ENCODE measurements at places on chromosomes 6 and 20. TPM values are rescaled to one million over a fixed set of nuclear protein-coding genes. Genes with fewer than 3 reads are reported as not detected.

Gene WFDC5
- total RNA-seq: not detected

Gene FKBP1C
- total RNA-seq: not detected

Gene IRF4
- total RNA-seq: not detected

Gene OR12D3
- not detected for total RNA-seq

DNA sequence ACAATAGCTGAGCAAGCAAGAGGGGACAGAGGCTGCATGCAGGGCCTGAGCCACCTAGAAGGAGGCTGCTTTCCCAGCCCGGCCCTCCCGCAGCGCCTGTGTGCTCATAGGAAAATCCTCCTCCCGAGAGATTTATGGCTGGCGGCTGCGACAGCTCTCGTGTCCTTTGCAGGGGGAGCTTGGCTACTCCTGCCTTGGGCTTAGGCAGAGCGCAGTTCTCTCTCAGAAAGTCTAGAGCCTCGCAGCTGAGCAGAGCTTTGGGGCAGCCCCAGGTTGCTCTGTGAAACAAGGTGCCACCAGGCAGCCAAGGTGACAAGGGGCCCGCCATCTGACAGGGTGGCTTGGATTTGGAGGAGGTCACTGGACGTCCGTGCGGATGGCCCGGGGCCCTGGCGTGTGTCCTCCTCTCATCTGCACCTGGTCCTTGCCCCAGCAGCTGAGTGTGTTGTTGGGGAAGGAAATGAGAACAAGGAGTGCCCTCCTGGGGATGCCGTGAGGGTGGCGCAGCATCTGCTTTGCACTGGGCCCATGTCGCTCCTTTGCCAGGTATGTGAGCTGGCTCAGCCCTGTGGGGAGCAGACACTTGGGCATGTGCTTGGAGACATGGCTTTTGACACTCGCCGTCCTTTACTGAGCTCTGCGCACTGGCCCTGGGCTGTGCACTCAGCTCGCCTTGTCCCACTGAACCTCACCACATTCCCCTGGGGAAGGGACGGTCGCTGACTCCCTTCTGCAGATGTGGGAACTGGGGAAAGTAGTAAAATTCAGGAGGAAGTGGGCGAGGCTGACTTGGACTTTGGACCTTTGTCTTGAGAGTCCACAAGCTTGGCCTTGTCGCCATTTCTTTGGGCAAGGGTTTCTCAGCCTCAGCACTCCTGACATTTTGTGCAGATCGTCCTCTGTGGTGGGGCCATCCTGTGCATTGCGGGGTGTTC is 41.9 kb downstream of the EDN3 start:
- H3K36me3 ChIP-seq: no peaks in the 10 kb centered on the region
- DNase-seq: no peak
- no peak overlapping the region for H3K27ac ChIP-seq
- H3K27me3 ChIP-seq: no peaks in the 10 kb centered on the region
- H3K4me1 ChIP-seq: no peaks in the 10 kb centered on the region

DNA sequence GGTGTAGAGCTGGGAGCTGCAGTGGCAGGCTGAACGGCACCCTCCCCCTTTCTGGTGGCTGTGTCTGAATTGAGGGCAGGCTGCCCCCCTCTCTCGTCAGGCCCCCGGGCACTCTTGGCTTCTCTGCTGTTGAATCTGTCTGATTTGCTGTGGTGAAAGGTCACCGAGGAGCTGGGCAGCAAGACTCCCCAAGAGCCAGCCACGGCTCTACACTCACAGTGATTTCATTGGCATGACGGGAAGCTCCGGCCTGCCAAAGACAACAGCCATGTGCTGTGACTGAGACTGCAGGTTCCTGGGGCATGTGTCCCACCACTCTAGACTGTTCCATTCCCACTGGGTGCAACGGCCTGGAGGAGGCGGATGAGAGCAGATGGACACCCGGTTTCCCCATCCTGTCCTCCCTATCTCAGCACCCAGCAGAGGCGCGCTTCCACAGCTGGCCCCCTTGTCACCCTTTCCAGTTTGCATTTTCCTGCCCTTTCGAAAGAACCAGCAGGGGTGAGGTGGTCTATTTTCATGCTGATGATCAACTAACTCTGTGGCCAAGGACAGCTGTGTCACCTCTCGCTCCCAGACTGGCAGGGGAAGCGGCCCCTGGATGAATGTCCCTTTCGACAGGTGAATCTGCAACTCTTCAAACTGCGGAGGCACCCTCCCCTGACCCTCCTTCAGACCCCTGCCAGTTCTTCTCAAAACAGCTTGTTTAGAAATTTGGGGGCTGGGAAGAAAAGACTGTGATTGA is 2.2 kb downstream of the APCDD1L start:
- no peak for DNase-seq
- H3K27ac ChIP-seq: no peak overlapping the region
- H3K27me3 ChIP-seq: no peaks in the 10 kb centered on the region
- no peaks in the 10 kb centered on the region for H3K4me1 ChIP-seq

- DNase-seq: no peak
- peaks cover 11% of the 10 kb centered on the region for H3K4me1 ChIP-seq
- no peaks in the 10 kb centered on the region for H3K36me3 ChIP-seq
- H3K27ac ChIP-seq: no peak overlapping the region
- H3K27me3 ChIP-seq: no peaks in the 10 kb centered on the region
Observed at GRCh38 chr6:157848693-157849092, 25.6 kb downstream of the SNX9 start.

DNA sequence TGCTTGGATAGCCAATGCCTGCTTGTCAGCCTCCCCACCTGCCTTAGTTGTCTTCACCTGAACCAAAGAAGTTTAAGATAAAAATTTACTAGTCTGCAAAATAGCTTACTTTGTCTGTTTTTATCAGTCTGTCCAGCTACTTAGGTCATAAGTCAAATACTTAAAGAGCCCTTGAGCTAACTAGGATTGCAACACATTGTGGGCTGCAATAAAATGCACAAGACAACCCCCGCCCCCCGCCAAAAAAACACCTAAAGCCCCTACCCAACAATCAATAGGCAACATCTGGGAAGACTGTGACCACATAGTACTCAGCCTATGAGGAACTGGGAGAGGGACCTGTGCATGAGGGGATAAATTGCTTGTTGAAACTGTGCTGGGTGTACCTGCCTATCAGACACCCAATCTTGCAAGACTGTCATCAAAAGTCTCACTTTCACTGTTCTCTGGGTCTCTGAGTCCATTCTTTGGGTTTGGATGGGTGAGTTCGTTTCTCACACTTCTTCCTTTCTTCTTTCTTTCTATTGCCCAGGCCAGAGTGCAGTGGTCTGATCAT is 27.3 kb upstream of the ABCC10 start:
- H3K36me3 ChIP-seq: no peaks in the 10 kb centered on the region
- DNase-seq: peak; percentile 17
- no peak overlapping the region for H3K27ac ChIP-seq
- peaks cover 29% of the 10 kb centered on the region for H3K4me1 ChIP-seq
- no peak overlapping the region for H3K4me3 ChIP-seq
- no peaks in the 10 kb centered on the region for H3K27me3 ChIP-seq

DNA sequence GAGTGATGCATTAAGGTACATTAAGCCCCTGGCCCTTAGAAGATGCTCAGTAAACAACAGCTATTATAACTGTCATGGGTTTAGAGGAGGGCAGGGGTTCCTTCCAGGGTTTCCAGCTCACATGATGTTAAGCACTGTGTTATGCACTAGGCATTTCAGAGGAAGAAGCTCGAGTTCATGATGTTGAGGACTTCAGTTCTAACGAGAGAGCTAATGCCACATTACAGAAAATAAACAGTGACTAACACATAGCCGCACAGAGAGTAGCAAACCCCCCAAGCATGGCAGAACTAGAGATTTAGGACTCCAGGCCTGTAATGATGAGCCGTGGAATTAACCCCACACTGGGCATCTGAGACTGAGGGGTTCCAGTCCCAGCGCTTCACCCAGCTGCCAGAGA is 105.2 kb downstream of the UNC5CL start:
- no peaks in the 10 kb centered on the region for H3K27me3 ChIP-seq
- peaks cover 8% of the 10 kb centered on the region for H3K4me1 ChIP-seq

GRCh38 chr20:2736441-2736840 is 43.9 kb downstream of the EBF4 start:
- H3K27me3 ChIP-seq: no peaks in the 10 kb centered on the region
- no peaks in the 10 kb centered on the region for H3K4me1 ChIP-seq
- no peak overlapping the region for H3K27ac ChIP-seq
- DNase-seq: no peak
- H3K4me3 ChIP-seq: no peak overlapping the region
- no peaks in the 10 kb centered on the region for H3K36me3 ChIP-seq

Data from Caco-2 (cell line).